ENCODE measurements at places on chromosomes 7 and 10.

DNA sequence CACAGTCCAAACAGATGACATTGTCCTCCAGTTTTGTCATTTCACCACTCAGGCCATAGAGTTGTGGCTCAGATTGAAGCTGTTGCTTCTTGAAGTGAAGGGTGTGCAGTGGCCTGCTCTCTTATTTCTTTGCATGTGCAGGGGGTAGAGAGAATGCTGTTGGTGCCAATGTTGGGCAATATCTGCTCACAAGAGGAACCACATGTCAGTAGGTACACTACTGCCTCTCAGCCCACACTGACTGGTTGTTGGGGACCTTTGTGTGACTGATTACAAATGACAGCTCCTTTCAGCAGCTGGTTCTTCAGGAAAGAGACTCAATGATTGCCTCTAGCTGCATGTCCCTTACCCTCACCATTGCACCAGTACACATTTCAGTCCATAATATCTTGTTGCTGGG, 21.9 kb upstream of the SFTPA1 start:
- no peak for DNase-seq

- DNase-seq, result no peak
These were observed 116.4 kb downstream of the C10orf105 start for GRCh38 chr10:71603150-71603549.

DNA sequence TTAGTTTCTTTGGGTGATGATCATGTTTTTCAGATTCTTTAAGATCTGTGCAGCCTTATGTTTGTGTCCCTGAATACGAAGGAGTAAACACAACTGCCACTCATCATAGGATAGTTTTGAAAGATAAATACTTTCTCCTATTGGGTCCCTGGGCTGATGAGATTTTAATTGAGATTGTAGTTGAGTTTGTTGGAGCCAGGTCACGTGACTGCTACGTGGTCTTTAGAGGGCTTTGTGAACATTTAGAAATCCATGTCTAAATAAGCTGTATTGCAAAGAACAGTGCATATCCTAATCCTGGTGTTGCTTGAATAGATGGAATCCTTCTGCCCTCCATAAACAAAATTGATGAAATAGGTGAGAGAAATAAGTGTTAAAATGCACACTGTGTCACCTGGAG, 17.4 kb upstream of the ZNF716 start:
- DNase-seq, result no peak

DNA sequence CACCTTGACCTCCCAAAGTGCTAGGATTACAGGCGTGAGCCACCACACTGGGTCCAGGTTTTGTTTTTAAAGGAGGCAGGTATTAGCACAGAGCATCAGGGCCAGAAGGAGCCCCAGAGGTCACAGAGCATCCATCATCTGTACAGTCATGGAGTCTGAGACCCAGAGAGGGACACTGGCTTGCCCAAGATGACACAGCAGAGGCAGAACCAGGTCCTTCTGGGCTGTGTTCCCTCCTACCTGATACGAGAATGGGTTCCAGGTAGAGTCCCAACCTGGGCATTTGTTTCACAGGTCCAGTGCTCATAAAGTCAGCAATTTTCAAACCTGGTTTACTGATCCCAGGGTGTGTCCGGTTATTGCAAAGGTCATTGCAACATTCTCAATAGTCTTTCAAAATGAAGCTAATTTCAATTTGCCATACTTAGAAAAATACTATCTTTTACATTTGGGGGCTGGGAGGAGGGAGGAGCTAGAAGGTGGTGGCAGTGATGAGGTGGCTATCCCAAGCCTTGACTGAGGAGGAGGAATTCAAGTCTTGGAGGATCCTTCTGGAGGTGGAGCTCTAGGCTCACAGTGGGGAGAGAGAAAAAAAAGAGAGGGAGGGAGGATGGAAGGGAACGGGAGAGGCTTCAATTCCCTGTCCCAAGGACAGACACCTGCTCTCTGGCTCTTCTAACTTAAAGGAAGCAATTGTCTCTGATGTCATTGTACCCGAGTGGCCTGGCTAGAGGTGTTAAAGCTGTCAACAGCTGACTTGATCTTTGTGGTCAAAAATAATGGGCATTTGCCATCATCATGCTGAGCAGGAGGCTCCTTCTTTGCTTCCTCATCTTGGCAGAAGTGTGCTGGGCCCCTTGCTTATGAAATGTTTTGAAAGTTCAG, 8.1 kb downstream of the MXI1 start:
- DNase-seq, result no peak

DNA sequence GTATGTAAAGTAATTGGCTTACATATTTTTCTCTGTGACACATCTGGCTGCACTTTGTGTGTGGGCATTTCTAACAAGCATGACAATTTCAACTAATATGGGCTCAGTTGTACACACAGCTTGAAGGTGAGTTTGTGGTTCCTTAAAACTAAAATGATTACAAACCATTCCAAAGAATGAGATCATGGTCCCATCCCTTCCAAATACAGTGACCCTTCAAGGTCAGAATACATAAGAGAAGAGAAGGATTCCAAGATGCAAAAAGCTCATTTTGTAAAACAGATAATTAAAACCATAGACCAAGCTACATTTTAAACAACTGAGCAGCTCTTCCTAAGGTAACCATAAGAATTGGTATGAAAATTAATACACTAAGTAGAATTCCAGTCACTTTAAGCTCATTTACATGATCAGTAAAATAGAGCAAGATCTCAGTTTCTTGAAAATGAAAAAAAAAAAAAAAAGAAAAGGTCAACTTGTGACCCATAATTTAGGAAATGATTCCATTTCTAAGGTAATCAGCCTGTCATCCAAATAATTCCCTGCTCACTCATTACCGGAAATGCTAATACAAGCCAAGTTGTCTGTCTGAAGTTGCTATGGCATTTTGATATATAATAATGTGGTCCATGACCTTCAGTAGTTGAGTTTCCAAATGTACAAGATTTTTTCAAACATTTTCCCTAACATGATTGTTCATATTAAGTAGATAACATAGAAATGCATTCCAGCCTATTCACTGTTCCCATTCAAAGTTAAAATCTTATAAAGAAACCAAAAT, 688.5 kb downstream of the PARD3 start:
- no peak for DNase-seq

GRCh38 chr7:50659329-50659965, 94.2 kb upstream of the DDC start:
- no peak for DNase-seq

DNA sequence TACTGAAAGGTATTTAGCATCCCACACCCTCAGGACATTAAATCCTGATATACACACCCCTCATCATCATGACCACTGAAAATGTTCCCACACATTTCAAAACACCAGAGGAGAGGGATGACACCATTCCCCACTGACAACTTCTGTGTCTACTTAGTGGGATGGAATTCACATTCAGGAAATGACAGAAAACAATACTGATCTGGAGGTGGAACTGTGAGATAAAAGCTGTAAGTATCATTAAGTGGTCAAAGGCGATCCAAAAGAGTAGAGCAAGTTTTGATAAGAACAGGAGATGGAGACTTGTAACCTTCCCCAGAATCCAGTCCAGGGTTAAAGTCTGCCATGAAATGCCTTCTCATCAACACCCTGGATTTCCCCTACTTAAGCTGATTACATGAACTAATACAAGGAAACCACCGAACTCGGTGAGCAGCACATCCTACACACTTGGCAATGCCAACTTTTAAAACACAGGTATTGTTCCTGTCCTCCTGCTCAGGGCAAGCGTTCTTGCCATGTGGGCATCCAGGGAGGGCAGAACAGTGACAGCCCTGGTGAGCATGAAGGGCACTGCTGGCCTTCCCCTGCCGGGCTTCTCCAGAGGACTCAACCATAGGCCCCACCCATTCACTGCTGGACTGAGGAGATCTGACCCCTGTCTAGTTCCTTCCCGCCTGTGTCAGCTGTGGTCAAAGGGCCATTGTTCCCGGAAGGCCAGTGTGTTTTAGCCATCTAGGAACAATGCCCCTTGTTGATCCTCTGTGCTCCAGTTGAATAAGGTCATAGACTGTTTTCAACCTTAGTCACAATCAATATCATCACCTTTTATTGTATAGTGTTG, 85.0 kb downstream of the SGMS1 start:
- peak; percentile 54 for DNase-seq

DNA sequence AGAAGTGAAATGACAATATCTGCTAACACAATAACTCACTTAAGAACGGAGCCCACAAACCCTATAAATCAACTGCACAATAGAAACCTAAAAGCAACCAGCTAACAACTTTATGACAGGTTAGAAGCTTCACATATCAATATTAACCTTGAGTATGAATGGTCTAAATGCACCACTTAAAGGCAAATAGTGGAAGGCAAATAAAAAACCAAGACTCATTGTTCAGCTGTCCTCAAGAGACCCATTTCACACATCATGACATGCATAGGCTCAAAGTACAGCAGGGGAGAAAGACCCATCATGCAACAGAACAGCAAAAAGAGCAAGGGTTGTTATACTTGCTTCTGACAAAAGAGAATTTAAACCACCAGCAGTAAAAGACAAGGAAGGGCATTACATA, 46.8 kb downstream of the CDC14C start:
- DNase-seq, result no peak

DNA sequence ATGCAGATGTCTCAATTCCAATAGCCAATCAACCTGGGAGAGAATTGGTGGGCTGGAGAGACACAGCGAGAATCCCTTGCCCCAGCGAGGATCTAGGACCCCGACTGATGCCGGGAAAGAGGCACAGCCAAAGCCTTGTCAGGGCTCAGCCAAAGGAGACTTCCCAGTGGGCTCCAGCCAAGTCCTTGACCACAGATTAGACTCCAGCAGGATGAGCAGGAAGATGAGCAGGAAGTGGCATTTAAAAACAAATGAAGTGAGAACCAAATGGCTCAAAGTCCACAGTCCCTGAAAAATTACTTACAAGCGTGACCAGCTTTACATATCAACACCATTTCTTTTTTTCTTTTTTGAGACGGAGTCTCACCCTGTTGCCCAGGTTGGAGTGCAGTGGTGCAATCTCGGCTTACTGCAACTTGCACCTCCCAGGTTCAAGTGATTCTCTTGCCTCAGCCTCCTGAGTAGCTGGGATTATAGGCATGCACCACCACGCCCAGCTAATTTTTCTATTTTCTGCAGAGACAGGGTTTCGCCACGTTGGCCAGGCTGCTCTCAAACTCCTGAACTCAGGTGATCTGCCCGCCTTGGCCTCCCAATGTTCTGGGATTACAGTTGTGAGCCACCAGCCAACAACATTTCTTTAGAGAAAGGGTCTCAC, 40.2 kb downstream of the CTBP2 start:
- no peak for DNase-seq

DNA sequence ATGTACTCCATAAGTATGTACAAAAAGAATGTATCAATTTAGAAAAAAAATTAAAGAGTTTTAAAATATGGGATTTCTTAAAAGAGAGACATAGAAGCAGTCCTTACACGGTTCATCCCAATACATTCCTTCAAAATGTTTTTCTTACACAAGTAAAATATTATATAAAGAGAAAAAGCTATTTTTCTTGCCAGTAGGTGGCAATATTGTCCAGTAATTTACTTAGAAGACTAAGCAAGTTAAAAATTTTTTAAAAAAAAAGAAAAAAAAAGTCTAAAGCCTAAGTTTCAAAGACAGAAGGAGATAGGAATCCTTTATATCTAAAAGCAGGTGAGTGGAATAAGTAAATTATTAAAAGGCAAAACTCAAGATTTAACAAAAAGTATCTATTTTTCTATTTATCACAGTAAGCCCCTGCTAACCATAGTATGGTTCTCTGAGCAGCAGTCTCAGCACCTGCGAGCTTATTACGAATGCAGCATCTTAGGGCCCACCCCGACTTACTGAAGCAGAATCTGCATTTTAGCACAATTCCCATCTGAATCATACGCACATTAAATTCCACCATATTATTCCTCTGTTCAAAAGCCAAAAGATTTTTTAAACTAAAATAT, 240.6 kb downstream of the DGKI start:
- no peak for DNase-seq

DNA sequence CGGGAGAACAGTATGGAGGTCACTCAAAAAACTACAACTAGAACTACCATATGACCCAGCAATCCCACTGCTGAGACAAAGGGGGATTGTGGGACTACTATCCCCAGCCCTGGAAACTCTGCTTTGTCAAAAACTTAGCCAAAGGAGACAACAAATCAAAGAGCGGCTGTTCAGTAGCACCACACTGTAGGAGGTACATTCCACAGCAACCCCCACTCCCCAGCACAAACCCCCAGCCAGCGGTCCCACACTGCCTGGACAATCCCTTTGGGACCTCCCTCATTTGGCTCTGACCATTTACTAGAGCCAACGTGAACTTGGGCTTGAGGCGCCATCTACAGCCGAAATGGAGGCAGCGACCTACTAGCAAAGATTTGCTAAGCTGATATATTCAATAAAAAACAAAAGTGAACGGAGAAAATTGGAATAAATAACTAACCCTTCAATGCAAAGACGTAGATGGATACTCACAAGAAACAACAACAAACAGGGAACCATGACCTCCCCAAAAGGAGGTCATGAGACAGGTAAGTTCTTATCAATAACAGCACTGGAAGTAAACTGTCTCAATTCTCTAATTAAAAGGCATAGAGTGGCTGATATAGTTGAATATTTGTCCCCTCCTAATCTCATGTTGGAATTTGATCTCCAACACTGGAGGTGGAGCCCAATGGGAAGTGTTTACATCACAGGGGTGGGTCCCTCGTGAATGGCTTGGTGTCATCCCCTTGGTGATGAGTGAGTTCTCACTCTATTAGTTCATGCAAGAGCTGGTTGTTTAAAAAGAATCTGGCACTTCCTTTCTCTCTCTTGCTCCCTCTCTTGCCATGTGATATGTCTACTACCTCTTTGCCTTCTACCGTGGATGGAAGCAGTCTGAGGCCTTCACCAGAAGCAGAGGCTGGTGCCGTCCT, 119.0 kb upstream of the KCNMA1 start:
- DNase-seq, result no peak

GRCh38 chr10:5611899-5612680, 54.3 kb downstream of the ASB13 start:
- no peak for DNase-seq

- DNase-seq, result no peak
These were observed 61.7 kb upstream of the ITGA8 start for GRCh38 chr10:15781381-15781960.

DNA sequence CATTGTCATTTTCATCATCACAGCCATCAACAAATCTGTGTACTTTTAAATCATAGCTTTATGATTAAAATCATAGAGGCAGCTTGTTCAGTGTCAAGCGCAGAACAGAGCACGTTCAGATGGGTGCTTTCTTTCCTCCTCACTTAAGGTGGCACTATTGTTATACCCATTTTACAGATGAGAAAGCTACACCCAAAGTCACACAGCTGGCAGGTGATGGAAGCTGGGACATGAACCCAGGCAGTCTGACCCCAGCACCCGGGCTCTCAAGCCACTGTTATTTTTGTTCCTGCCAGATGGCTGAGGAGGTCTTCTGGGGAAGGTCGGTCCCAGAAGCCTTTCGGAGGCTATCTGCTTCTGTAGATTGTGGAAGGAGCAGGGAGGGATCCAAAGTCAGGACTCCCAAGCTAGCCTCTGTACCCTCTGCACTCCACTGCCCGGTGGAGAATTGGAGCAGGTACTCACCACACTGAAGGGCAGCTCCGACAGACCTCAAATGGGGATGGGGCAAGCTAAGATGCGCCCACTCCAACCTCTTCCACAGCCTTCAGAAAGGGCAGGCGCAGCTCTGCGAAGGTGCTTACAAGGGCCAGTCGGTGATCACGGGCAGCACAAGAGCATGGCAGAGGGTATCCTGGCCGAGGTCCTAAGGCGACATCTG, 610 bp downstream of the AVPI1 start:
- no peak for DNase-seq
